ENCODE measurements at places on chromosomes 16 and 17.

GRCh38 chr17:72370819-72371218, 250.0 kb downstream of the SOX9 start:
- DNase-seq, result no peak

- peak; percentile 18 for DNase-seq
These were observed 1417.9 kb upstream of the GOT2 start for GRCh38 chr16:60151987-60152386.

GRCh38 chr16:69478685-69479084, 54.3 kb downstream of the CYB5B start:
- no peak for DNase-seq

GRCh38 chr17:47907932-47908562, 12.0 kb downstream of the SP2 start:
- DNase-seq, result no peak

- DNase-seq, result no peak
These were observed 33.9 kb downstream of the ANKFY1 start for GRCh38 chr17:4229627-4230541.

DNA sequence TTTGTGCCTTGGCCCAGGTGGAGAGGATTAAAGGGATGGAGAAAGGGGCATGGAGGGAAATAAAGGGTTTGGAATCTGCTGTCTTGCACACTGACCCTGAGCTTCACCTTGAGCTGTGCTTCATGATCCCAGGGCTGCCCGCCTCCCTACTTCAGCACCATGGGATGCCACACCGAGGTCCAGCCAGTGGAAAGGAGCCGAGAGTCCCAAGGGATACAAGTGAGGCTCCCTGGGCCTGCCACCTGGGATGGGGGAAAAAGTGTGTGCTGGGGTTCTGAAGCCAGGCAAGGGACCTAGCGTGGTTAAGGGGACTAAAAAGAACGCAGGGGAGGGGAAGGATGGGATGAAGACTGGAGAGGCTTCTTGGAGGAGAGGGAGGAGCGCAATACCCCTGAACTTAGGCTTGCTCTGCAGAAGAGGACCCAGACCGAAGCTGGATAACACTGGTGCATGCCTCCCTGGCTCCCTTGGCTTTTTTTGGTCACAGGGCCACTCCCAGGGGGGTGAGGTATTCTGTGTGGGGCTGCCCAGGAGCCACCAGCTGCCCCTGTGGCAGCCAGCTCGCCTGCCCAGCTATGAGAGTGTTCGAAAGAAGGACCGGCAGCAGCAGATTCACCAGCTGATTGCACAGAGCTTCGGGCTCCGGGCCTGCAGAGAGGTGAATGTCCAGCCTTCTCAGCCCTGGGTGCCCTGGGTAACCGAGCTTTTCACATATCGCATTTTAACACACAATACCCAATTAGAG, 7.2 kb downstream of the MRPL27 start:
- DNase-seq, result no peak

- DNase-seq, result no peak
These were observed 182.6 kb downstream of the NTN1 start for GRCh38 chr17:9203771-9204425.

DNA sequence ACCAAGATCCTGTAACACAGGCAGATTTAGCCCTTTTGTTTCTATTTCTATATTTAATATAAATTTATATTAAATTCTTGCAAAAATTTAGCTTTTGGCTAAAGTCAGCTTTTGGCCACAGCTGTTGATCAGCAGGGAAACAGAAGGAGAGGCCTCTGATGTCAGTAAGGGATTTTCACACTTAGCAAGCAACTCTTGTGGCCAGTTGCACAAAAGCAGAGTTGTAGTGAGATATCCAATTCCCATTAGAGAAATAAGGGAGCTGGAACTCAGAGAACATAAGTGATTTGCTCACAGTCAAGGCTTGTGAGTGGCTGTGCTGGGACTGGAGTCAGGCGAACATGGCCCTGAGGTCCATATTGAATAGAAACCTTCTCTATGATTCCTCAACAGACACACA, 16.7 kb upstream of the HEATR6 start:
- DNase-seq, result no peak

- no peak for DNase-seq
These were observed 57.5 kb downstream of the IRF8 start for GRCh38 chr16:85956426-85956825.

DNA sequence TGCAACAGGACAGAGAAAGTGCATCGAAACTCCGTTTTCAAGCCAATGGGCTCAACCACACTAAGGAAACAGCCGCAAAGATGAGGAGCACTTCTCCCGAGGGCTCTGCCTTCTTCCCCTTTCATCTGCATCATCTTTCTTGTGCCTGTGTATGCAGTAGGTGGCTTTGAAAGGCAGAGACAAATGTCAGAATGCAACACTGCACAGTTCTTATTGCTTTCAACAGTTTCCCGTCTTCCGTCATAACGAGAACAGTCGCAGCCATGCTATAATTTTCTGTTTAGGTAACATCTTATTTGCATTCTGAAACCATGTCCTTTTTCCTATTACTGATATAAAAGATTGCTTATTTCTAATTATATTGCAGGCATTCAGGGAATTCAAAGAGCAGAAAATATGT, 205.2 kb downstream of the SLC39A11 start:
- DNase-seq, result no peak

DNA sequence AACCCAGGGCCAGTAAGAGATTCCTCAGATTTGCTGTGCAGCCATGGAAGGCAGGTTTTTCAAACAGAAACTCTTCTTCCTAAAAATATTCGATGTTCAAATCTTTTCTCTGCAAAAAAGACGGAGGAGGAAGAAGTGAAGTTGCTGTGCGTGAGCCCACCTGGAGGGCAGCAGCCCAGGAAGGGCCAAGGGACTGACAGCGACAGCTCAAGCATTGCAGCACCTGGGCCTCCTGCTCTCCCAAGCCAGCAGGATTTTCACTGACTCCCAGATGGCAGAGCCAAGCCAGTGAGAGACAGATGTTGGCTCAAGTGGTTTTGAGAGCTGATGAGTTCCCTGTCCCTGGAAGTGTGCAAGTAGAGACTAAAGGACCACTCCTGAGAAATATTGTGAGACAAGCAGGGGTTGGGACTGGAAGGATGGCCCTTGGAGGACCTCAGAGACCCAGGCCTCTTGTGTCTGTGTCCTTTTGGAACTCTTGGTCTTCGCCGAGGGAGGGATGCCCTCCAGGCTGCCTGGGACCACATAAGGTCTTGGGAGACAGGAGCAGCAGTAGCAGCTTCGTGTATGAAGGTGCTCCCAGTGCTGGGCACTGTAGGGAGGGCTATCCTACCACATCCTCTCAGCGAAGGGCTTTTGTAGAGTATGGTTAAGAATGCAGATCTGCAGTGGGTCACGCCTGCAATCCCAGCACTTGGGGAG, 29.3 kb upstream of the TNFRSF13B start:
- peak; percentile 18 for DNase-seq

DNA sequence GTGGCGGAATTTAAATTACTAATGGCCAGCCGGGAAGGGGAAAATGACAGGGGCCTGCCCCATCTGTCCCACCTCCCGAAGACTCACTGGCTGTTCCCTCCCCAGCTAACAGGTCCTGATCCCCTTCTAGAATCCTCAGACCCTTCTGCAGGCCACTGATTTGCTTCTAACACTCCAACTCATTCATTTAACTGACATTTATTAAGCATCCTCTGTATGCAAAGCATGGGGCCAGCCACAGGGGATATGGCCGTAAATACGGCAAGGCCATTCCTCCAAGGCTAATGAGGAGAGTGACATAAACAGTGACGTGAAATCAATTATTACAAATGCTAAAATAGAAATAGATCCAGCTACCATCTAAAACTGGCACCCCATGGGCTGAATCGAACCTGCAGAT, 195.3 kb downstream of the GSG1L start:
- DNase-seq, result no peak

GRCh38 chr16:50709061-50709684, 15.8 kb downstream of the NOD2 start:
- DNase-seq, result no peak

- no peak for DNase-seq
These were observed 36.4 kb downstream of the EFCAB5 start for GRCh38 chr17:29977836-29978235.

DNA sequence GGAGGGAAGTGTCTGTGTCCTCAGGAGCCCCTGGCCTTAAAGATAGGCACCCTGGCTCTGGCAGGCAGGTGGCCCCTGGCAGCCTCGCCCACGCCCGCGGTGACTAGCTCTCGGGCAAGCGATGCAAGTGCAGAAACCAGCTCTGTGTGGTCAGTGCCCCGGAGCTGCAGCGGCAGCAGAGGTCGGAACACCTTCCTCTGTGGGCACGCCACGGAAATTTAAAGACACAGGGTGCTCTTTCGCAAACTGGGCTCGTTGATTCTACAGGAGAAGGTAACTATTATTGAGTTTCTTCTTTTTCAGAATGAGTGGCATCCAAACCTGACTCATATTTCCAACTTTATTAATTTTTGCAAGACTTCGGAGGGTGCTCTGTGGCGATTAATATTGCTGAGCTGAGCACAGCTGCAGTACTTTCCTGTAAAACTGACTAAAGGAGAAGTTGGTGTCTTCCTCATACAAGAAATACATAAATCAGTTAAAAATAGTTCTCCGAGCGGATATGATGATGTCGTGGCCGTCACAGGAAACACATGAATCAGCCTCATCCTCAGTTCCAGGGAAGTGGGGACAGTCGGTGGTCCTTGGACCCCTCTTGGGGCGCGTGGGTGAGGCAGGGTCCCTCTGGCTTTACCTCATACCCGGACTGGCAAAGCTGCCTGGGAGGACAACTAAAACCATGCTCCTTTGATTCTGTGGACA, 120.2 kb downstream of the METRNL start:
- DNase-seq, result no peak

GRCh38 chr16:80981103-80981502, 25.6 kb downstream of the CMC2 start:
- DNase-seq, result no peak

- no peak for DNase-seq
These were observed 11.4 kb downstream of the SLC5A10 start for GRCh38 chr17:18963126-18964017.

DNA sequence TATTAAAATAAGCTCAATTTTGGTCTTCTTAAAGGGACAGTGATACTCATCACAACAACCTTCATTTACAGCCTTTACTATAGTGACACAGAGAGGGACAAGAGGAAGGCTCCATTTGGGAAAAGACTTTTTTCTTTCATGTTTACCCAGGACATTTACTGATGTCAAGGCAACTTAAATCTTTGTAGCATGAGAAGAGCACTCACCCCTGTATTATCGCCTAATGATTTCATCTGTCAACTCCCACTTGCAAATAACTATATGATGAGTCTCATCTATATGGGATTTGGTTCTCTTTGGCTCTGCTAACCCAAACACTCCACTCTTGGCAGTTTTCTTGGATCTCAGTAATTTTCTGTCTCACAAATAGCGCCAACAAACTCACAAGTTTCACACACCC, 24.1 kb downstream of the BLMH start:
- no peak for DNase-seq

Data from DMS53 (cell line).